ENCODE measurements at places on chromosomes 3 and 15. TPM values are rescaled to one million over a fixed set of nuclear protein-coding genes. Genes with fewer than 3 reads are reported as not detected.

GRCh38 chr3:179072100-179072438 is 460 bp upstream of the ZMAT3 start:
- DNase-seq: peak; percentile 31

DNA sequence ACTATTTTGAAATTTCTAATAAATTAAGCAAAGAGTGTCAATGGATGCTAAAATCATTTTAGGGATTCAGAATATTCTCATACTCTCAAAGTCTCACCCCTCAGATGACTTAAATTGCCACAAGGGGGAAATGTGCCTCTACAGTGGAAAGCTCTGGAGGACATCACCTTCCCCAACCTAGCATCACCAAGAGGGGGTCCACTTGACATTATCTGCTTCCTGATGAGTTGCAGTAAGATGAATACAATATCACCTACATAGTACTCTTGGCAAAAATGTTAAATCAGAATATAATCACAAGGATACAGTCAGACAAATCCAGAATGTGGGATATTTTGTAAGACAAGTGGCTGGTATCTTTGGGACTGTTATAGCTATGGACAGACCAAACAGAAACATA is 290.1 kb downstream of the MFSD1 start:
- no peak for DNase-seq

GRCh38 chr3:145536461-145536860 is 624.5 kb downstream of the PLOD2 start:
- DNase-seq: no peak

GRCh38 chr3:58041182-58041825 is 33.1 kb downstream of the FLNB start:
- peak; percentile 49 for DNase-seq

GRCh38 chr3:143608966-143609365 is 239.3 kb downstream of the SLC9A9 start:
- DNase-seq: no peak

- DNase-seq: no peak
Observed at GRCh38 chr15:96869122-96869521, 538.6 kb downstream of the NR2F2 start.

GRCh38 chr15:66965201-66965900 is 100.1 kb upstream of the SMAD3 start:
- no peak for DNase-seq

DNA sequence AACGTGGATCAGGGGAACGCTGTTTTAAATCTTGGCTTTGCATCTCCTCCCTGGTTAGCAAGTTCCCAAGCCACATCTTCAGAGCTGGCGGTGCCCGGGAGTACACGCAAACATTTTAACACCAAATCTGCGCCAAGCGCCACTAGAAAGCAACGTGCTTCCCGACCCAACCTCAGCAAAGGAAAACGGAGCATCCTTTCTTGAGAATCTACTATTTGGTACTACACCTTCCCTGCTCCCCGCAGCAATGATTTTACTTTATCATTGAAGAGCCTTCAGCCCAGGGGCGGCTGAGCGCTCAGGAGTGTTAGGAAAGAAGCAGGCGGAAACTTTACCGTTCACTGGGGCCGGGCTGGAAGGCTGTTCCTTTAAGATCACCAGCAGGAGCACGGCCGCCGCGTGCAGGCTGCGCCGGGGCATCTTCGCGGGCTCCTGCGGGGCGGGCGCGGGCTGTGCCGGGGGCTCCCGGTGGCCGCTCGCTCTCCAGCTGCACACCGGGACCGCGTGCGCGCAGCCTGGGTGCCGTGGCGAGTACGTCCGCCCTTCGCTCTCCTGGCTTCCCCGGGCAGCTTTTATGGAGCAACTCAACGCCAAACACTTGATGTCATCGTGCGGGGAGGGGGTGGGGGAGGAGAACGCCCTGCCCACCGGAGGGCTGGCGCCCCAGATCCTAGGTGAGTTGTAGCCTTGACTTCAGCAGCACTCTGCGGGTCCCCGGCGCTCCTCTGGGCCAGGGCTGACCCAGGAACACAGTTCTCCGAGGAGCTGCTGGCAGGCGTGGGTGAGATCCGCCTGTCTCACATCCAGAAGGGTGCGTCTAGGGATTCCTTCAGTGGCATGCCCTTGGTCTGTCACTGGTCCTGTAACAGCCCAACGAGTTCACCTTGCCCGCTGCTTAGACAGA is at the start of gene CA12:
Gene CA12, minus strand, starts transcription at position 546 of the 904 bp plus-strand sequence. Its CDS starts 126 bp downstream, at position 420.
- DNase-seq: peak; percentile 76

GRCh38 chr3:30864836-30865235 is 29.6 kb downstream of the GADL1 start:
- no peak for DNase-seq

DNA sequence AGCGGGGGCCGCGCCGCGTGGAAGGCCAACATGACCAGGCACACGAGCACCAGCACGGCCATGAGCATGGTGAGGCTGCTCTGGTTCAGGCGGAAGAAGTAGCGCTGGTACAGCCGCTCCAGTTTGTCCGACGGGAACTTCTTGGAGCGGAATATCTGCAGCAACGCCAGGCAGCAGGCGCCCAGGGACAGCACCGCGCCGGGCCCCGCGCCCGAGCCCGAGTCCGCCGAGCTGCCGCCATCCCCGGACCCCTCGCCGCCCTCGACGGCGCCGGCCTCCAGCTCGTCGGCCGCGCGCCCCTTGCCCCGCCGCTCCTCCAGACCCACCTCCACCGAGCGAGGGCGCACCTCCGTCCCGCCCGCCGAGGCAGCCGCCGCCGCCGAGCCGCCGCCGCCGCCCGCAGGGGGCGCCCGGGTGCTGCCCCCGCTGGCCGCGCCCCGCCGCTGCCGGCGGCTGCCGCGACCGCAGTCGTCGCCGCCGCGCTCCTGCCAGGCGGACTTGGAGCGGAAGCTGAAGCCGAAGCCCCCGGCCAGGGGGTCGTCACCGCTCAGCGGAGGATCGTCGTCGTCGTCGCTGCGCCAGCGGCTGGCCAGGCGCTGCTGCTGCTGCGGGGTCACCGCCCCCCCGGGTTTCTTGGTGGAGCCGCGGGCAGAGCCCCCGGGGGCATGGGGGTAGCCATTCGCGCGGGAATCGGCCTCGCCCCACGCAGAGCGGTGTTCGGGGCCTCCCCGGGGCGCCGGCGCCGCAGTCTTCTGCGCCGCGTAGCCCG is 957 bp downstream of the ADCY5 start:
- peak; percentile 32 for DNase-seq

DNA sequence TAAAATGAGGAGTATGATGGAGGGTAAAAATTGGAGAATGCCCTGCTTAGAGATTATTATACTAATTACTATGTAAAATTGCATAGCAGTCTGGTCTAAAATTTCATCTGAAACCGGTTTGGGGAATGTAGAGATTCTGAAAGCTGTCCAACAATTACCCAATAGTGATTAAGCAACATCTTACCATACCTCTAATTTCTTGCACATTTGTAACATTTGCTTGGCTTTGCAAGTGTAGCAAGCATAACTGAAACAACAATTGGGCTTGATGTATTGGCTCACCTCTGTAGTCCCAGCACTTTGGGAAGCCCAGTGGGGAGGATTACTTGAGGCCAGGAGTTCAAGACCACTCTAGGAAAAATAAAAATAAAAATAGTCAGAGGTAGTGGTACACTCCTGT is 17.4 kb downstream of the AADACL2 start:
- DNase-seq: no peak

GRCh38 chr3:126259411-126260391 is 79.3 kb upstream of the ALDH1L1 start:
- peak; percentile 69 for DNase-seq

The FGD5 gene
- total RNA-seq: 34.1 TPM

The EEF1AKMT4 gene
- total RNA-seq: 18.5 TPM

The RLBP1 gene
- total RNA-seq: not detected

The EPHB3 gene
- total RNA-seq: 22.6 TPM

The FOXB1 gene
- total RNA-seq: not detected

The DUOXA1 gene
- 19.3 TPM for total RNA-seq

The ABHD2 gene
- 148 TPM for total RNA-seq
